Fibroblast of upper back skin (primary cell): ENCODE measurements at places on chromosomes 7 and 10.

- DNase-seq, result no peak
Observed at GRCh38 chr7:66556177-66556548, 72.5 kb upstream of the KCTD7 start.

DNA sequence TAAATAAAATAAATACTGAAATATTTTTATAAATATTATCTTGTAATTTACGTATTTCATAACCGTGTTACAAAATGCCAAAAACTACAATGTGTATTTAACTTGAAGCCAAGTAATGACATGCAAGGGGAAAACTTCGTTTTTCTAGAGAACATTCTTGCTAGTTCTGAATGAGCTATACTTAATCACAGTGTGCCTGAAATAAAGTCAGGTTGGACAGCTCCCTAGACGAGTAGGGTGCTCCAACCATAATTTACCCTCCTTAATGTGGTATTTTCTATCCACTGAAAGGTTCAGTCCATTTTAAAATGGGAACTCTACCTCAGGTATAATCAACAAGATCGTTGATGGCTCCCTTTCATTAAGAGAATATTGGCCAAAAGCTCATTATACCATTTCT lies 194.5 kb upstream of the AHR start:
- DNase-seq, result no peak

DNA sequence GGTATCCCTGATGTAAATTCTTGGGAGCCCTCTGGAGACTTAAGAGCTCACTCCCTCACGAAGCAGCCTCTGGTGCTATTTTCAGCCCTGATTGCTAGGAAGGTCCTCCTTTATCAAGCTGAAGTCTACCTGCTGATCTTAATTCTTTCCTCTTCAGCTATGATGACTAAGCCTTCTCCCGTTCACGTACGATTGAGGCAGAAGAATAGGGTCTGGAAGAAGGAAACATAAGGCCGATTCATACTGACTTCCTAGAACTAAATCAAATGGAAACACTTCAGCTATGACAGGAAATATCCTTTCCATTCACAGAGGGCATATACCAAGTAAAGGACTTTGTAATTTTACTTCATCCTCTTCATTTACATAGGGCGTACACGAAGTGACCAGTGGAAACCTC lies 107.0 kb downstream of the CPXM2 start:
- no peak for DNase-seq

DNA sequence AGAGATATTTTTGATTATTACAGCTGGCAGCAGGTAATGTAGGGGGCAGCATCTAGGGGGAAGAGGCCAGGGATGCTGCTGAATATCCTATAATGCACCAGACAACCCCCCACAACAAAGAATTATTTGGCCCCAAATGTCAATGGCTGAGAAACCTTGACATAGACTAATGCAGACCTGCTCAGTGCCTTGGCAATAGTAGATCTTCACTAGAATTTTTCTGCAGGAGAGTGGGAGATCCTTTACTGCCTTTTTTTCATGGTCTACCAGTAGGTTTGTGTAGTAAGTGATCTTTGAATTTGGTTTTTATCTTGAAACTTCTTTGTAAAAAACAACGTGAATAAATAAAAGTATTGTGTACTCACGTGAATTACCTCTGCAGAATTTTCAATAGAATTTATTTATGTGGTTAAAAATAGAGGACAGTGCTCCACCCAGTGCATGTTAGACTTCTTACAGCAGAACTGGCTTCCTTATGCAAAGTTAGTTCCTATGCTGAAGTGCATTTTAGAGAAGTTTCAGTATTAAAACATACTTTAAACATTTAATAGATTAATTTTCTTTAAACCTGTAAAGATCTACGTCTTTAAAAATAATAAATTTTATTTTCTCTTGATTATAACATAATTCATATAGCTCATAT lies 199.6 kb upstream of the HDAC9 start:
- no peak for DNase-seq

GRCh38 chr7:36726806-36727503 lies 2.7 kb upstream of the AOAH start:
- no peak for DNase-seq

DNA sequence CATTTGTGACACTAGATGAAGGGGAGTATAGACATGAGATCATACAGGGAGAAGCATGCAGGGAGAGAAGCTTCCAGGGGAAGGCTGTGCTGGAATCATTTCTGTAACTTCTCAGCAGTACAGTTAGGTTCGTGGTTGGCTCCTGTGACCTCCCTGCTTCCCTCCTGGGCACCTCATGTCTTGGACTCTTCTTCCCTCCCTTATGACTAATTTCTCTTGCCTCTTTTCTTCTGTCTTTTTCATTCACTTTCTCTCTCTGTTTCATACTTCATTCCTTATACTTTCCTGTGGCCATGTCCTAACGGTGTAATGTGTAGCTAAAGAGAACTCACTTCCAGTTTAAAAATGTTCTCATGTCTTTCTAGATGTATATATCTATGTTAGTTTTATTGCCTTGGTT lies 19.1 kb upstream of the HKDC1 start:
- DNase-seq, result peak; percentile 16

- no peak for DNase-seq
Observed at GRCh38 chr7:108285003-108285368, 154.8 kb upstream of the LAMB4 start.

GRCh38 chr7:101137651-101138212 lies 10.8 kb downstream of the SERPINE1 start:
- no peak for DNase-seq

GRCh38 chr10:123555616-123556015 lies 110.5 kb upstream of the GPR26 start:
- DNase-seq, result no peak

DNA sequence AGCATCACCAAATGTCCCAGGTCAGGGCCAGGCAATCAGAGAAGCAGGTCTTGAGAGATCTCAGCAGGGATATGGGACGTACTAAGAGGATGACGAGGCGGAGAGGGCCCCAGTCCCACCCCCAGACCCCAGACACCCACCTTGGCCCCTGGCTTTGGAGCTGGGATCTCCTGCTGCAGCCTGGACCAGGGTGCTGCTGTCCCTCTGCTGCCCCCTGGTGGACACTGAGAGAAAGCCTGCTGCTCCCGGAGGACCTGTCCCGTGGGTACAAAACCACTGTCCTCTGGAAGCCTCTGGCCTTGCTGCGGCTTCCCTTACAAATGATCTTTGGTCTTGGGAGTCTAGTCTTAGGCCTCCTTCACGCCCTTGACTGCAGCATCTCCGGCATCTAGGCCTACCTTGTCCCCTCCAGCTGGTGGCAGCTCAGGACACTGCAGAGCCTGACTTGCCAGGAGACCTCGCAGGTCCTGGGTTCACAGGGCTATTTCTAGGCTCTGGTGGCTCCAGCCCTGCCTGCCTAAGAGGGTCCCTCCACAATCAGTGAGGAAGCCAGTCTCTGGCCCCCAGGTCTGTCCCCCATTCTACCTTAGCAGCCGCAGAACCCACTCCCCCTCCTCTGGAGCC lies 97.1 kb downstream of the RGS10 start:
- peak; percentile 67 for DNase-seq

DNA sequence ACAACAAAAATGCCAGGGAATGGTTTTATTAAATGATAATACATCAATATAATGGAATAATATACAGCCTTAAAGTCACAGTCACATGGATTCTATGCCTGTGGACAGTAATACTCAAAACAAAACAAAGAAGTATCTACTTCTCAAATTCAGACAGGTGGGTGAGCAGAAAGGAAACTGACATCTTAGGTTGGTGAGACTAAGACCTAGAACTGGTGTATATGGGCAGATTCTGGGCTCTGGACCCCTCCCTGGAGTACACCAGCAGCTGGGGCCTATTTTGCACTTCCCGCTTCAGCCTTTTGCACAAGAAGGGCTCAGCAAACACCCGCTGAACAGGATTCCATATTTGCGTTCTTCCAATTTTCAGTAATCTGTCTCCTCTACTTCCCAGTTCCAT lies 5.4 kb upstream of the FIS1 start:
- DNase-seq, result no peak

GRCh38 chr10:72720814-72721660 lies 29.1 kb downstream of the MCU start:
- DNase-seq, result no peak

- DNase-seq, result peak; percentile 44
Observed at GRCh38 chr7:34835901-34836600, 178.0 kb downstream of the NPSR1 start.

- peak; percentile 3 for DNase-seq
Observed at GRCh38 chr10:6348096-6348874, 145.6 kb downstream of the PFKFB3 start.

- DNase-seq, result no peak
Observed at GRCh38 chr10:29322918-29323317, 34.0 kb downstream of the LYZL1 start.

GRCh38 chr7:105940109-105940508 lies 23.0 kb upstream of the CDHR3 start:
- no peak for DNase-seq

DNA sequence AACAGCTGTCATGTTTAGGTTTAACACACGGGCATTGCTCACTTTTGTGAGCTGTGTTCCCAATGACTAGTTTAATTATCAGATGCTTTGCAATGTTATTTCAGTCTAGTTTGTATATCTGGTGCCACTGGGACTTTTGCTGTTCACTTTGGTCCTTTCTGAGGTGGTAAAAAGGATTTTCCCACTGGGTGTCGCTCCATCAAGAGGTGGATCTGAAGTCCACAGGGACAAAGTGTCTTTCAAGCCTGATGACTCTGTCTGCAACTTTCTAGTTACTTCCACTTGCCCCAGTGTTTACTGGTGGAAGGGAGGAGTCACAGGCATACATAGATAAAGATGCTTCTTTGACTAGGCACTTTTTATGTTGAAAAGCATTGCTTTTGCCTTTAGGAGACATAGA lies 242.2 kb downstream of the HGF start:
- DNase-seq, result no peak

GRCh38 chr10:108812296-108812695 lies 1111.0 kb downstream of the XPNPEP1 start:
- peak; percentile 80 for DNase-seq

DNA sequence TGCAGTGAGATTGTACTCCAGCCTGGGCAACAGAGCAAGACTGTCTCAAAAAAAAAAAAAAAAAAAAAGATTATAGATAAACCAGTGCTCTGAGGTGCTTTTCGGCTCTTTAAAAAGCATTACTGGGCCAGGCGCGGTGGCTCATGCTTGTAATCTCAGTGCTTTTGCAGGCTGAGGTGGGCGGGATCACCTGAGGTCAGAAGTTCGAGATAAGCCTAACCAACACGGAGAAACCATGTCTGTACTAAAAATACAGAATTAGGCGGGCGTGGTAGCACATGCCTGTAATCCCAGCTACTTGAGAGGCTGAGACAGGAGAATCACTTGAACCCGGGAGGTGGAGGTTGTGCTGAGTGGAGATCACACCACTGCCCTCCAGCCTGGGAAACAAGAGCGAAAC lies 6.6 kb upstream of the HNRNPF start:
- DNase-seq, result no peak

DNA sequence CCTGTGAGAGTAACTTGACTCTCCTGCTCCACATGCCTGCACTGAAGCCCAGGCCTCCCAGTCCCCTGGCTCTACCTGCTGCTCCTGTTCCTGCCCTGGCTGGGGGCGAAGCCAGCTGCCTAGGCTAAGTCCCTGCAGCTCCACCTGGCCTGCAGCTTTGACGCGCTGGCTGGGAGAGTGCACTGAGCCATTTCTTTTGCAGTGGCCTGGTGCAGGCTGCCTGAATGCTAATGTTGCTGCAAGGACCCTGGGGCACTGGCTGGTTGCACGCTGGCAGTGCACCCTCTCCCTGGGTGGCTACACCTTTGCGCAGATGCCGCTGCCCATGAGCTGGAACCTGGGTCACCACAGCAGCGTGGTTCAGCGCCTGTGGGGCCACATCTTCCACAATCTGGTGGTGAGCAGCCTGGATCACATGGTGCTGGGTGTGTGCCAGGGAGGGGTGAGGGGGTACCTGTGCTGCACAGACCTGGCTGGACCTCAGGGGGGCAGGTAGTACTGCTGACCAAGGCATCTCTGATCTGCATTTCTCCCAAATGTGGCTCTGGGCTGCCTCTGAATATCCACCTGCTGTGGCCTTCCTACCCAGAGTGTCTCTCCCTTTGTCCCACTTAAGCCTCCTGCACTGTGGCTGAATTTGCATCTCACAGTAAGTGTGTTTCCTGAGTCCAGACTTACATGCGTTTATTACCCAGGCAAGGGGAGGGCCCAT lies 20.0 kb downstream of the IMPDH1 start:
- DNase-seq, result no peak

GRCh38 chr10:29105516-29106215 lies 183.2 kb upstream of the LYZL1 start:
- peak; percentile 68 for DNase-seq

DNA sequence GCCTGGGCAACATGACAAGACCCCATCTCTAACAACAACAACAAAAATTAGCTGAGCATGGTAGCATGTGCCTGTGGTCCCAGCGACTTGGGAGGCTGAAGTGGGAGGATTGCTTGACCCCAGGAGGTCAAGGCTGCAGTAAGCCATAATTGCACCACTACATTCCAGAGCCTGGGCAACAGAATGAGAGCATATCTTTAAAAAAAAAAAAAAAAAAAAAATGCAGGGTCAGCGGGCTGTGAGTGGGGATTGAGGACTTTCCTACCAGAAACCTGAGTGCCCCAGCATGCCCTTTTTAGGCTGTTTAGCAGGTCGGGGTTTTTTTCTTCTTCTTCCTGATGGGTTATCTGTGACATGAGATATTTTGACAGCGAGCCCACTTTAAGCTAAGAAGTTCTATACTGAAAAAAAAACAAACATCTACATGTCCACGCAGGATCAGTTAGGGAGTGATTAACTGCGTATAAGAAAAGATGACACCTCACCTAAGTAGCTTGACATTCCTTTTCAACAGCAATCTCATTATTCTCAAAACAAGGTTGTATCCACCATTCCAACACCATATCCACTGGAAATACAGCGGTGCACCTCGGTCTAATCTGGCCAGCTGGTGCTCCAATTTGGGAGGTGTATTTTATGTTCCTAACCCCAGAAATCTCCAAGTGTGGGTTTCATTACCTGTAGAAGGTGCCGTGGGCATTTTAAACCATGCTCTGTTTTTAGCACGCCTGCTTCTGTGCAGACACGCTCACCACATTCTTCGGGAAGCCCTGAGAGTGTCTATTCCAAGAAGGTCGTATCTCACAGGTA lies 13.8 kb upstream of the RFC2 start:
- no peak for DNase-seq
